ENCODE measurements at places on chromosomes 12 and 14.

- no peak for DNase-seq
These were observed 24.9 kb downstream of the CCDC88C start for GRCh38 chr14:91392623-91393303.

- DNase-seq, result no peak
These were observed 141.6 kb upstream of the AVPR1A start for GRCh38 chr12:63292471-63293221.

DNA sequence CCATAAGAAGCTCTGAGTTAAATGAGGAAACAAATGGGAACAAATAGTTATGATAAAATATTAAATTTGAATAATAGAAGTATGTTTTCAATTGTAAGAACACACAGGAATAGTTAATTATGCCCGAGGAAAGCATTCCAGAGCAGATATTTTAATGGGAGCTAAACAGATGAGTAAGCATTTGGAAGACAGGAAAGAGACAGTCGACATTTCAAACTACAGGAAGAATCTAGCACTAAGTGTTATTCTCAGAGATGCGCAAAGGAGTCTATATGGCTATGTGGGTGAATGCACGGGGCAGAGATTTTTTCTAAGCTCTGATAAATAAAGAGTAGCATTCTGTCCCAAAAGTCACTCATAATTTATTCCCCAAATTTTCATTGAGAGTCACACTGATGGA is 64.5 kb upstream of the SSTR1 start:
- no peak for DNase-seq

GRCh38 chr14:61101803-61102548 is 120.9 kb downstream of the SLC38A6 start:
- DNase-seq, result no peak

DNA sequence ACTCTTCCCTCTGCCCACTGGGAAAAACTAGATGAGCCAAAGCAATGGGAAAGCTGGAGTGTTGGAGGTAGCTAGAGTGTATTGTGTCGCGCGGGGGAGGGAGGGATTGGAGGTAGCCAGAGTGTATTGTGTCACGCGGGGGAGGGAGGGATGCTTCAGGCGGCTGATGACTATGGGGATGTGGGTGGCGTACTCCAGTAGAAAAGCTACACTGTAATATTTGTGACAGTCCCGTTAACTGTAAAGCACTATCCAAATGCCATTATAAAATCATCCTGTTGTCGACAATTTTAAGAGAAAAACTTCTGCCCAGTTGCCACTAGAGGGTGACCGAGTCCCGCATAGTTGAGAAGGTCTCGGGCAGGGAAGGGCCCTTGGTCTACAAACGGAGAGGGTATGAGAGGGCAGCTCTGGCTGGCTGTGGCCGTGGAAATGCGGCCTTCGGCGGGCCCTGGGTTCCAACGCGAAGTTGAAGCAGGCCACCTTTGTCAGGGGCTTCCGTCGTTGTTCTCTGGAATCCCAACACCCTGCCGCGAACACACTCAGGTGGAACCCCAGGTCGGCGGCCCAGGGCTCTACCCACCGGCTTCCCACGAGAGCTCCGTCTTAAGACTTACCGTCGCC is 15.1 kb upstream of the PLEK2 start:
- DNase-seq, result peak; percentile 70

- DNase-seq, result no peak
These were observed 397 bp downstream of the BDKRB1 start for GRCh38 chr14:96256407-96256806.

- DNase-seq, result no peak
These were observed 32.2 kb upstream of the NUBPL start for GRCh38 chr14:31529053-31529452.

All from NCI-H146 (cell line).